ENCODE measurements at places on chromosomes 5 and 9.

DNA sequence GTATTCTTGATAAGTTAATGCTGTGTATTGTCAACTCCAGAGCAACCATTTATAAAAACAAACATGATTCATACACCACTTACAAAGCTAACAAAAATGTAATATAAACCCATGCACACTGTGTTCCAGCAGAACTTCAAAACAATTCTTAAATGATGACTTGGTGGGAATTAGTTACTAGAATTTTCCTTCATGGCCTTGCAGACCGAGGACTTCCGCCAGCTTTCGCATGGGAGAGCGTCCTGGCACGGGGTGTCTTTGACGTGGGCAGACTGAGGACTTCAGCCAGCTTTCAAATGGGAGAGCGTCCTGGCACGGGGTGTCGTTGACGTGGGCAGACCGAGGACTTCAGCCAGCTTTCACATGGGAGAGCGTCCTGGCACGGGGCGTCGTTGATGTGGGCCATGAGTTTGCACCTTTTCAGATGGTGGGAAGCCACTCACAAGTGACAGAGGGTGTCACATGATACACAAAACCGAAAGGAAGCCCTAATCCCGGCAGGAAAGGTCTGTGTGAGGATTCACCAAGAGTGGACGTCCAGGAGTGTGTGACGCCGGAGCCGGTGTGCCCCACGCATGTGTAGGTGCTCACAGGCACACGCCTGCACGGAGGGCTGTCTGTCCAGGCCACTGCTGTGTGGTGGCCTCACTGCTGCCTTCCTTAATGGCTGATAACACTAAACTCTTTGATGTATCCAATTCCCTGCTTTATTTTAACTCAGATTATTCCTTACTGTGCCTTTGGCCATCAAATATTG, 211.3 kb upstream of the IRX4 start:
- peak; percentile 29 for DNase-seq

DNA sequence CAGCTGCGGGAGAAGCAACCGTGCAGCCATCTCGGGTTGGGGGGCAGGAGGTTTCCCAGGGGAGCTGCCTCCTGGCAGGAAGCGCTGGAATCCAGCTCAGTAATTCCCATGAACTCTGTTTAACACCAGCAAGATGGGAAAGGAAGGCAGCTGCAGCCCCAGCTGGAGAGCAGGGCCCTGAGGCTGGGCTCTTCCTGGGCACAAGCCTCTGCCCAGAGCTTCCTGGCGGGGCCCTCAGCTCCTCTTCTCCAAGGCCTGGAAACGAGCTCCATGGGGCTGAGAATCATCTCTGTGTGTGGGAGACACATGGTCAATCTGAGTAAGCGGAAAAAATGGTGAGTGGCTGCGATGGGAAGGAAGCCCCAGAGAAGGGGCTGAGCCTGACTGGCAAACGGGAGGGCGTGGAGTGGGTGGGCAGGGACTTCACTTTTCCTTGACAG, 6.3 kb downstream of the MRPL36 start:
- DNase-seq: no peak

DNA sequence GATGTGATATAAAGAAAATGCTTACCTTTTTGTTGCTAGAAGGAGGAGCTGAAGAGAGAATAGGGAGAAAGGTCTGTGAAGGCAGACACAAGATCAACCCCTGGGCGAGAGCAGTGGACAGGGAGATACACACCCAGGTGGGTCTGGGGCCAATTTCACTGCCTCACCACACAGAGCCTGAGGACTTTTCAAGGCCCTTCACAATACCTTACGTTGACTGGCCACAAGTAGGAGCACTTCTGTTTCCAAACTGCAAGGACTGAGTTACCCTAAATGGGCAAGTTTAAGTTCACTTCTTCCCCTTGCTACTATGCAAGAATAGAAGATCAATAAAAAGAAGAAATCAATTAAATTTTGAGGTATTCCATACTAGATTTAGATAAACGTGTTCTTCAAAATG, 174.5 kb upstream of the SLC12A2 start:
- peak; percentile 50 for DNase-seq

GRCh38 chr5:73768-74502, 18.0 kb upstream of the PLEKHG4B start:
- no peak for DNase-seq

DNA sequence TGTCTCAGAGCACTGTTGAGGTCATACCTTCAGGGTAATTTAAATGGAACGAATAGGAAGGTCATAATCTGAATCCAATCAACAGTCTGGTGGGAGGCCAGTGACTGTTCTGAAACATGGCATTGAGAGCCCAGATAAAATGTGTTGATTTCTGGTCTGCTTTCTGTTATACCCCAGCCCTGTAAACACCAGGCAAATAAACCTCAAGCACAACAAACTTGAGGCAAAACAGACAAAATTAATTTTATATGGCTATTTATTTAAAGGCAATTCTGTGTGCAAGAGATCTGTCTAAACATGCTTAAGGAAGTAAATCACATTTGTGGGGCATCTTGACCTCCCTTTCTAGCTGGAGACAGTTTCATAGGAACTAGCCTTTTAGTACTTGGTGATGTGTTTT, 140.9 kb upstream of the SPEF2 start:
- DNase-seq: no peak

- no peak for DNase-seq
Observed at GRCh38 chr5:110823571-110823970, 84.8 kb downstream of the SLC25A46 start.

- no peak for DNase-seq
Observed at GRCh38 chr9:99255651-99256050, 33.6 kb downstream of the SEC61B start.

DNA sequence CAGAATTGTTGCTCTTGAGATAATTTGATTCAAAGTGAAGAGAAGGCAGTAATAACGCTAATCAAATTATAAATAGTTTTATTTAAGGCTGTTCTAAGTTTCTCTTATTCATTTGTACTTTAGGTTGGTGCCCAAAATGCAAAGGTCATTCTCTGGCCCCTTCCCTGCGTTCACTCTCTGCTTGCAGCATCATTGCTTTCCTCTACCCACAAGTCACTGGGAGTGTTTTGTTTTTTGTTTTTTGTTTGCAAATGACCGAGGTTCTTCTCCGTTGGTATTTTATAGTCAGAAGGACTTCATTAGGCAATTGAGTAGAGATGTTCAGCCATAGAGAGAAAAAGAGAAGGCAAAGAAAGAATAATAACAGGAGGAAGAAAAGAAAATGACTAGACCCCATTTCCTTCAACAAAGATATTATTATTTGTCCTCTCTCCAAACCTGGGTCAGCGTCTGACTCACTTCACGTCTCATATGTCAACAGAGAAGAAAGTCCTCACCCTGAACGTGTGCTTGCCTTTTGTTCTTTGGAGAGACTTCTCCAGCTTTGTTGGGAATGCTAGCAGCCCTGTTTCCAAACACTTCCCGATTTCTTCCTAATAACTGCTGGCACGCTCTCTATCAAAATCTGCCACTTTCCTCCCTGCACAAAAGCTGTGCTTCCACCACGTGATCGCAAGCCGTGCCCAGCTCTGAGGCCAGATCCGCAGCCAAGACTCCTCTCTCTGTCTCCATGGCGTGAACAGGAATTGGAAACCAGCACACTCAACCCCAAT, 119.8 kb downstream of the EBF1 start:
- DNase-seq: no peak

DNA sequence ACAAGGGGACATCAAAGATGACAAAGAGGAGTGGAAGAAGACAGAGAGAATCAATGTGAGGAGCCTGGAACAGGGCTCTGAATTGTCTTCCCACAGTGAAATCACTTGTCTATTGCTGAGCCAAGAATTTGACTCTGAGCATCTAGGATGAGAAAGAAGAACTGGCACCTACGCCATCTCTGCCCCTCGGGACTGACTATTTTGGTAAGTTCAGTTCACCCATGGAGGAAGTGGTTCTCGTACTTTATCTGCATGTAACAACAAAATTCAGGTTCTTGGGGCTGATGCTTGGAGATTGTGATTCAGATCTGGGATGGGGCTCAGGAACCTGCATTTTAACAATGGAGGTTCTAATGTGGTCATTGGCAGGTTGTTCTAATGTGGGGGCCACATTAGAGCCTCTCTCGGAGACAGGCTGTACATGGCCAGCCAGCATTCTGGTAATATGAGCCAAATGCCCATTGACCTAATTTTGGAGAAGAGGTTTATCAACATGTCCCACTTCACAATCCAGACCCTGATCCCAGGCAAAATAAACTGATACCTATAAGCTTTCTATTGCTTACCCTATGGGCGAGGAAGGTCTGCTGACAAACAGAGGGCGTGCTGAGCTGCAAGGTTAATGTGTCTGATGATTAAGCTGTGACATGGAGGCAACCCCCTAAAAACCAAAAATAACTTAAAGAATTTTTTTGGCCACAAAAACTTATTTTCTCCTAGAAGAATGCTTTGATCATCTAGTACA, 2.7 kb upstream of the IL12B start:
- DNase-seq: no peak

GRCh38 chr9:106376689-106377088, 486.3 kb upstream of the ZNF462 start:
- no peak for DNase-seq

- DNase-seq: no peak
Observed at GRCh38 chr5:141510850-141511601, 22.1 kb downstream of the PCDHGC5 start.

GRCh38 chr9:96418920-96419690, 935 bp upstream of the ZNF367 start:
- DNase-seq: peak; percentile 57

GRCh38 chr5:3311433-3311832, 284.2 kb upstream of the IRX1 start:
- DNase-seq: no peak

- DNase-seq: no peak
Observed at GRCh38 chr5:55146080-55146479, 13.9 kb upstream of the GPX8 start.

DNA sequence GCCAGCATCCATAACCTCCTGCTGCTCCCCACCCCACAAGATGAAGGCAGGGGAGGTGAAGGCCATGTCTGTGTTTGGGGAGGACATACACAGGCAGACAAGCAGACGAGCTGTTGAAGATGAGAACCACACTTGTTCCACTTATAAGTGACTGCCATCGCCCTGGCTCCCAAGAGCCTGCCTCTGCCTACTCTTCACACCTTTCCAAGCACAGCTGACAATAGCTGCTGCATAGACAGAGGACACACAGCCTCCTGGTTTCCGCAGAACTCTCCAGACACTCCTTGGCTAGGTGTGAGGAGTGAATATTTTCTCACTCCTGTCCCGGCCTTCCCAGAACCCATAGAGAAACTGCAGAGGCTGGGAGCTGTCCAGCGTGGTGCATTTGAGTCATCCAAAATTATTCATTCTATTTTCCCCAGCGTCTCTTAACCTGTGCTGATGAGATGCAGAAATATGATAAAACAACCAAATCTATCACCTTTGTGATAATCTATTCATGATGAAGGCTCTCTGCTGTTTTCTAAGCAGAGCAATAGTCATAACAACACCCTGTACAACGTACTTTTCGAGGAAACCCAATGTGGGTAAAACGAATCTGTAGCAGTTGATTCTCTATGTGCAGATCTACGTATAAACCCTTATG, 24.7 kb downstream of the KLF9 start:
- no peak for DNase-seq

DNA sequence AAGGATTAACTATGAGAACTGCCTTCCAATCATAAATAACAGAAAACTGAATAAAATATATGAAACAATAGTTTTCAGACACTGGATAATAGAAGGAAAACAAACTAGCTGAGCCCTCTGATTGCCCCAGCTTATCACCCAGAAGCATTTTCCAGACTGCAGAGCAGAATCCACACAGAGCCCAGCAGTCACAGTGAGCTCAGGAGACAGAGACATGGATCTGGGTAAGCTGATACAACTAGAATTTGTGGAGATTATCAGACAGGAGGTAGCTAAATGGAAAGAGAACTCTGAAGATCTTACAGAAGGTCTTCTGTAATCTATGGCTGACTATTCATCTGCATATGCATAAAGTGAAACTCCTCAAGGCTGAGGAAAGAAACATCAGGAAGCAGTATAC, 128.8 kb downstream of the NR2F1-AS1 start:
- no peak for DNase-seq

- no peak for DNase-seq
Observed at GRCh38 chr5:170380361-170380951, 8.7 kb downstream of the KCNMB1 start.

GRCh38 chr5:86885489-86886230, 267.9 kb downstream of the COX7C start:
- no peak for DNase-seq

DNA sequence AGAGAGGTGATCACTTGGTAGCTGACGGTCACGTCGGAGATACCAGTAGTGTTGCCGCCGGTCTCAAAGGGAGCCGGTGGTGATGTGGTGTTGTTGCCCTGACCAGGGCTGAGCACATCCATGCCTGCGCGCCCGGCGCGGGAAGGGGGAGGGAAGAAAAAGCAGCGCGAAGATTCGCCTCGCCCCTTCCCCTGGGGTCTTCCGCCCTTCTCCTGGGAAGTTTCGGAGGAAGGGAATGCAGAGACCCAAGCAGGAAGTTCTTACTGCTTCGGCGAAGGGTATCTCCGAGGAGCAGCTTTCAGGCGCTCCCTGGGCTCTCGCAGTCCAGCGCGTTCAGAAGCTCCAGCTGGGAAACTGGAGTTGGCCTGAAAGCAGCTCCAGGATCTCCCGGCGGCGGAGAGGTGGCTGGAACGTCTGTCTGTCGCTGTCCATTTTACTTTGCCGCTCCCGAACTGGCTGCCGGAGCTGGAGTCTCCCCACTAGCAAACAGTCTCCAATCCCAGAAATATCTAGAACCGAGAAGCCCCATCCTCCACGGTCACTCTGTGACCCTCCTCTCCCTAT, 565 bp downstream of the HTR1A start:
- DNase-seq: no peak

- no peak for DNase-seq
Observed at GRCh38 chr5:150587856-150588595, 52.4 kb upstream of the SYNPO start.

DNA sequence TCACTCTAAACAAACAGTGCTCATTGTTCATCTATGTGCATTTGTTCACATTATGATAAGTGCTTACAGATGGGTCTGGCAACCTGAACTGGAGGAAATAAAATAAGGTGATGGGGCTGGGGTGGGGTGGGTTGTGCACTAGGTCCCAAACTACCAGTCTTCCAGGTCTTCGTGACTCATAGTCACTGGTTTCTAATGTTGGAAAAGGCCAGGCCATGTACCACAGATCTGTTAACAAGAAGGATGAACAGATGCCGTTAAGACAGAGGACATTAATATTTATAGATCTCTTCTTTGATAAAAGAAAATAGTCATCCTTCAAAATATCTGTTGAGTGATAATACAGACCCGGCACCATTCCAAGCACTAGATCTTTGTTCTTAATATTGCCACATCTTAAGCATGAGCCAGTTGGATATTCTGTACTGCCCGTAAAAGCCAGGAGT, 71.4 kb upstream of the STARD4 start:
- DNase-seq: no peak

DNA sequence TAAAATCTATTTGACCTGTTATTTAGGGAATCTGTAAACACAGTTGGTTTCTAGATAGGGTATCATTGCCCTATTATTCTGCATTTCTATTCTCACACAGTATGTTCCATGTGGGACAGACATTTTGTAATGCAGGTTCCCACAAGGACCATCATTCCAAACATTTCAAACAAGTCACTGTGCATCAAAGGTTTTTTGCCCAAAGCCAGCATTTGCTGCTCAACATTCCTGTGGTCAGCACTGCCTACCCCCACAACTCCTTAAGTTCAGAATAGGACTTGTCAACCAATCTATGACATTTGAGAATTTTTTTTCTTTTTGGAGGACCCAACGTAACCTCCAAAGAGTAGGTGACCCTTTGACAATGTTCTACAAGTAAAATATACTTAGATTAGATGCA, 95.7 kb downstream of the LPAR1 start:
- no peak for DNase-seq
